ENCODE measurements at places on chromosomes 16 and 17.

GRCh38 chr16:67967183-67967957 lies 1.1 kb downstream of the SLC12A4 start:
- DNase-seq = no peak

DNA sequence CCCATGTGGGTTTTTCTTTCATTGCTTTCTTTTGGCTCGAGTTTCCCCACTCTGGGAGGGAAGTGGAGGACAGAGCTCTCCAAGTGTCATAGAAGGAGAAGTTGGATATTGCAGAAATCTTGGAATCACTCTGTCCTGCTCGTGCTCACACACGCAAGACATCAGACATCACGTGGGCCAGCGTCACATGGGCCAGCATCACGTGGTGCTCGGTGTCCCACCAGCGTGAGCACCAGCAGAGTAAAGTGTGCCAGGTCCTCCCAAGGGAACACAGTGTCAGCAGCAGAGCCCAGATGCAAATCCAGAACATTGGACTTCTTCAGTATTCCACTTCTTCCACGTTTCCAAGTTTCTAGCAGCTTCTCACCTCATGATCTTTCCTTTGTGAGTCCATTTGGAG lies 327.0 kb downstream of the FOXL1 start:
- no peak for DNase-seq

DNA sequence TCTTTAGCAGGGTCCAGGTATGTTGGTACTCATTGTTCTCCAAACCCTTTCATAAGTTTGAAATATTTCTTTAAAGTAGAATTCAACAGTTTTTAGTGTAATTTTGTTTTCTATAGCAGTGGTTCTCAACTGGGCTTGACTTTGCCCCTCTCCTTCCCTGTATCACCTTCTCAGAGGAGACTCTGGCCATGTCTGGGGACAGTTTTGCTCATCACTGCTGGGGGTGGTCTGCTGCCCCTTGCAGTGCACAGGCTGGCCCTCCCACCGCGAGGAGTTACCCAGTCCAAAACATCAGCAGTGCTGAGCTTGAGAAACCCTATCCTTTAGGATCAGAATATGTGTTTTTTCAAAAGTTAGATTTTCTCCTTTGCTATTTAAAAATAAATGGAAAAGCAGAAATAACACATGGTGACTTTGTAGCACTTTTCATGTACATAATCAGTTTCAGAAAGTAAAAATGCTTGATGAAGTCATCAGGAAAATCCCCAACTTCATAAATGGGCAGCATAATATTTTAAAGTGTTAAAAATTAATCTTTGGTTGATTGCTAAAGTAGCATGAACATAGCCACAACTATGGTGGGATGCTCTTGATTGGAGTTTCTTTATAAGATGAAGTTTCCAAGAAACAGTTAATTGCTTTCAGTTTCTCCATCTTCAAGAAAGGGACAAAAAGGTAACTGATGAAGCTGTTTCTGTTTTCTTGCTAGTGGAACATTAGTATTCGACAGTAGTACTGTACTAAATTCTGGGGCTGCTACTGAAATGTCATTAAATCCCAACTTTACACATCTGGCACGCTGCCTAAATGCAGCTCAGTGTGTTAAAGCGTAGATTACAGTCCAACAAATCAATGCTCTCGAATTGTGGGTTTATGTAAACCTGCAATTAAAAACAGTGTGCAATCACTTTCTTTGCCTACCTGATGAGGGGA lies 70.3 kb downstream of the NETO2 start:
- no peak for DNase-seq

- DNase-seq = no peak
Measured at GRCh38 chr17:10842658-10843057, 4.8 kb upstream of the PIRT start.

DNA sequence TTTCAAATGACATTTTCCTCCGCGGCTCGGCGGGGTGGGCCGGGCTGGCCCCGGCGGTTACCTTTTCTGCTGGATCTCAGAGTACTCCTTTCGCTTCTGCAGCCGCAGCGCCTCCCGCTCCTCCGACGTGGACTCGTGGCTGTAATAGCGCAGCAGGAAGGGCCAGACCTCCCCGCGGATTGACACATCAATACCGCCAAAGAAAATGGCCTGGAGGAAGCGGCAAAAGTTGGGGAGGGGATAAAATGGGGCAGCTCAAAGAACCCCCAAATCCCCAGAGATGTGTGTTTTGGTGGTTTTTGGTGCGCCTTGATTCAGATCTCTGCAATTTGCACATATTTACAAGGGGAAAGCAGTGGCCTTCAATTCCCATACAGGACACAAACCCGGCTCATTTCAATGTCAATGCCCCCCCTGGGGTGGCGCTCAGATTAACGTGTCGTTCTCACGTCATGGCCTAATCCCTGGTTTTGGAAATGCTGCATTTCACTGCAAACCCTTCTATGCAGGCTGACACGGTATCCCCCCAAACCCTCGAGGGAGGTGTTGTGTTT lies 85.9 kb downstream of the TBC1D16 start:
- no peak for DNase-seq

DNA sequence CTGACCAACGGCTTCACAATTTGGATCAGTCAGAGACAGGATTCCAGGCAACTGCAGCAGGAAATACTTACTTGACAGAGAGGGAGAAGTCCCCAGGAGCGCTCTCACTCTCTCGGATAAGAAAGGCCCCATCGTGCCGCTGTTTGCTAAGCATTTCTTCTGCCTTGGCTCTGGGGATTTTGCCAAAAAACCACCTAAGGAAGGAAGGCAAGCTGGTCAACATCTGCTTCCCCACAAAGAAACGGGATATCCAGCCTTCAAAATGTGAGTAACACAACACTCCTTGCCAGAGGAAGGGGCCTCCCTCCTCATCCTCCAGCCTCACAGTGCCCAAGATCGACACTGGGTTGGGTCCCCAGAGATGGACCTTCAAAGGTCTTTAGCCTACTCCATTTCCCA lies 36.6 kb upstream of the SLC25A19 start:
- DNase-seq = no peak

DNA sequence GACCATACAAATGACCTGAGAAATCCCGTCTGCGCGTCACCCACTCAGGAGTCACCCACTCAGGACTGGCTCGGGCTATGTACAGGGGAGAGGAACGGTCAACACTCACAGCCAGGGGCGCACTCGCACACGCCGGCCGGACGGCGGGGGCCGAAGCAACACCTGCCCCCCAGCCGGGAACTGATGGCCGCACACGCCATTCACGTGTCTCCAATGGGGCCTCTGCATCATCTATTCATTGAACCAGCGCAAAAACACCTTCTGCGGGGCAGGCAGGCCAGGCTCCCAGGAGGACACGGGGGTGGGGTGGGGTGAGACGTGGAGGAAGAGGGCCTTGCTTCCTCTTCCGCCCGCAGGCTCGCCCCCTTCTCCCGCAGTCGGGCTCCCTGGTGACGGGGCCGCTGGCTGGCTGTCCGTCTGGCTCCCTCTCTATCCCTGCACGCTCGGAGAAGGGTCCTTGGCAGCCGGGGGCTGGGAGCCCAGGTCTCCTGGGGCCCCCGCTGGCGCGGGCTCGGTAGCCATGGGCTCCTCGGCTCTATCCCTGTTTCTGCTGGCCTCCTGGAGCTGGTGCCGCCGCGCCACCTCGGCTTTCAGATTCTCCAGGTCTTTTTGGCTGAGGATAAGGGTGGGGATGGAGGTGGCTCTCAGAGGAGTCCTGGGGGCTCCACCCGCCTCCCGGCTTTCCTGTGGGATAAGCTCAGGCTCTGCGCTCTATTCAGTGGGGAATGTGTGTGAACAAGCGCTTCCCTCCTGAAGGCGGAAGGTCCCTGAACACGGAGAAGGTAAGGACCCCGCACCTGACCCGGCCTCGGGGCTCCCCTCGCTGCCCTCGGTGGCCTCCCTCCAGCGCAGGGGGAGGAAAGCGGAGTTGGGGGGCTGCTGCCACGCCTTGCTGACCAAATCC lies 21.1 kb downstream of the CLUH start:
- DNase-seq = no peak

- no peak for DNase-seq
Measured at GRCh38 chr16:29775742-29776408, 2.2 kb upstream of the ZG16 start.

DNA sequence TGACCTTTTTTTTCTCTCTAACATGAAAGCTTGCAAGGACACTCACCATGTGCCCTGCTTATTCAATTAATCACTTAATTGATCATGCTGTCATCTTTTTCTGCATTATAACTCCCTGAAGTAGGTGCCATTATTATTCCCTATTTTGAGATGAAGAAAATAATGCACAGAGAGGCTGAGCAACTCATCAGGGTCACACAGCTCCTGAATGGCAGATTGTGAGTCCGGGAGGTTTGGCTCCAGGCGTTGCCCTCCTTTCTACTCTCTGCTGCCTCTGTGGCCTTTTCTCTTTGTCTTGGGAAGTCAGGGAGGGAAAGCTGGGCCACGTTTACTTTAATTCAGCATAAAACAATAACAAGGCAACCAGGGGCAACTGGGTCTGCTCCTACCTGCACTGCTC lies 17.2 kb upstream of the N4BP1 start:
- DNase-seq = no peak

All from A549 (cell line).